ENCODE measurements at places on chromosomes 12 and 14.

DNA sequence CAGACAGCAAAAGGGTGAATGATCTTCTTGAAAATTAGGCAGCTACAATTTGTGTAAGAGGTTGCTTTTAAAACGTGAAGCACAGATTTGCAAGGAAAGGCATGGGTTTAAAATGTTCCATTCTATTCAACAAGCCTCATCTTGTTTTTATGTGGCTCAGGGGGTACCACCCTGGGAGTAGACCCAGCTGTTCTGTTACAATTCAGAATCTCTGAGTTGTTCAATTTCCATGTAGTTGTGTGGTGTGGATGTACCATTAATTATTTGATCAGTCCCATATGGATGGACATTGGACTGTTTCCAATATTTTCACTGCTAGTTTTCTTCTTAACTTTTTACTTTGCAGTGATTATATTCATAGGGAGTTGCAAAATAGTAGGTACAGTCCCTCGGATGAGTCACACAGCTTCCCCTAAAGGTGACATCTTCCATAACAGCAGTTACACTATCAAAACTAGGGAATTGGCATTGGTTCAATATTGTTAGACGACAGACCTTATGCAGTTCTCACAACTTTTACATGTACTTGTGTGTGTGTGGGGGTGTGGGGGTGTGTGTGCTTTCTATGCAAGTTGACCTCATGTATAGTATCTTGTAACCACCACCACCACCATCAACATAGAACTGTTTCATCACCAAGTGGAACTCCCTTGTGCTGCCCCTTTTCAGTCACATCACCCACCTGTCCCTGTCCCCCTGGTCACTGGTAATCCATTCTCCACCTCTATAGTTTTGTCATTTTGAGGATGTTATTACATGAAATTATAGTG is 59.0 kb upstream of the CAPRIN2 start:
- DNase-seq, result no peak

DNA sequence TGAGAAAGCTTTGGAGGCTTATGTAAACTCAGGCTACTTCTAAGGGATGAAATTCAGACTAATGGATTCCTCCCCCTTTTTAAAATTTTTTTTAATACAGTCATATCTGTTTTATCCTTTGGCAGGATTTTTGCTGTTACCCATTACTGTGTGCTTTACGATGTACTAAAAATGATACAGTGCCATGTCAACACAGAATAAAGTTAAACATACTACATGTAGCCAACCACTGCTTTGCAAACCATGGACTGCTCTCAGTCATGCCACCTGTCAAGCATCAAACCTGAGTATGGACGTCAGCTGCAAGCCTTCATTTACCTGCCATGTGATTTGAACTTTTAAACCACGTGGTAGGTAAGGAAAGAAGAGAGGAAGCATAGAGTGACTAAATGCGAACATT is 325.8 kb downstream of the FUT8 start:
- no peak for DNase-seq

GRCh38 chr14:75661499-75661814 is 411 bp downstream of the TTLL5 start:
- DNase-seq, result no peak

DNA sequence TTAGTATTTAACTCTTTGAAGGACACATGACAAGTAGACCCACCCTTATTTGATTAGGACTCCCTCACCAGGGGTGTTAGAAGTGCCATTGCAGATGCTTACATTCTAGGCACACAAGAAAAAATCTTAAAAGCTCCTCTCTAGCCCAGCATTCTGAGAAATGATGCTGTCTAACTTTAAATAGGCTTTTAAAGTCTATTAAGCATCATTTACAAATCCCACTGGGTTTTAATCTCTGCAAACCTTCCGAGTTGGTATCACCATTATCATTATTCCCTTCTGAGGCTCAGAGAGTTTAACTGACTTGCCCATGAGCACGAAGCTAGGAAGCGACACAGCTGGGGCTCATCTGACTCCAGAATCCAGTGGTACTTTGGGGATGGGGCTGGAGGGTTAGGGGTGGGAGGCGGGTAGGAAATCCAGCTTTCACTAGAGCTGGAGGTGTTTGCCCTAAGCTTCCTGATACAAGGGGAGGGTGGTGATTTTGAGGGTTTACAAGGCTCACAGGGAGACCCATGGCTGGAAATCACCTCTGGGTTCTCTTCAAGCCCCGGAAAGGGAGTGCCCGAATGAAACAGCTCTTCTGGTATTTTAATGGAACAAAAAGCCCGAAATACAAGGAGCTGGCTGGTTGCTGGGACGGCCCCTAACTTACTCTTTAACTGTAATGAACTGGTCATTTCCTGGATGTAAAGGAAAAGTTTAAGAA is 109.2 kb upstream of the FUT8 start:
- no peak for DNase-seq

DNA sequence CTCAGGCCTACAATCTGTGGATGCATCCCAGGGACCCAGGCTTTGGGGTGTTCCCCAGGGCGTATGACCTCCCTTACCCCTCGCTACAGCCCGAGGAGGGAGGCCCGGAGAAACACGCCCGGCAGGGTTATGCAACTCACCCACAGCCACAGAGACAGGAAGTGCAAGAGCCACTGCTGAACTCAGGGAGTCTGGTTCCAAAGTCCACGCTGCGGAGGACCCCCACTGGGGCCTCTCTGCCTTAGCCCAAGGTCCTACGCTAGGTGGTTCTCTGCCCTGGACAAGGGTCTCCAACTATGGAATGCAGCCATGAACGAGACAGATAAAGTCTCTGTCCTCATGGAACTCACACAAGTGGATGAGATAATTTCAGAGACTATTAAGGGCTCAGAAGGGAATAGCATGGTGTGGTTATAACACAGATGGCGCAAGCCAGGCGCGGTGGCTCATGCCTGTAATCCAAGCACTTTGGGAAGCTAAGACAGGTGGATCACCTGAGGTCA is 11.3 kb downstream of the SCARB1 start:
- no peak for DNase-seq
